Esophagus muscularis mucosa (tissue), 4 donors: ENCODE measurements at places on chromosomes 3 and 15. TPM values are rescaled to one million over a fixed set of nuclear protein-coding genes. Genes with fewer than 3 reads are reported as not detected.
A peak's percentile ranks its signal among the peaks of the same experiment; 100 is the strongest.

DNA sequence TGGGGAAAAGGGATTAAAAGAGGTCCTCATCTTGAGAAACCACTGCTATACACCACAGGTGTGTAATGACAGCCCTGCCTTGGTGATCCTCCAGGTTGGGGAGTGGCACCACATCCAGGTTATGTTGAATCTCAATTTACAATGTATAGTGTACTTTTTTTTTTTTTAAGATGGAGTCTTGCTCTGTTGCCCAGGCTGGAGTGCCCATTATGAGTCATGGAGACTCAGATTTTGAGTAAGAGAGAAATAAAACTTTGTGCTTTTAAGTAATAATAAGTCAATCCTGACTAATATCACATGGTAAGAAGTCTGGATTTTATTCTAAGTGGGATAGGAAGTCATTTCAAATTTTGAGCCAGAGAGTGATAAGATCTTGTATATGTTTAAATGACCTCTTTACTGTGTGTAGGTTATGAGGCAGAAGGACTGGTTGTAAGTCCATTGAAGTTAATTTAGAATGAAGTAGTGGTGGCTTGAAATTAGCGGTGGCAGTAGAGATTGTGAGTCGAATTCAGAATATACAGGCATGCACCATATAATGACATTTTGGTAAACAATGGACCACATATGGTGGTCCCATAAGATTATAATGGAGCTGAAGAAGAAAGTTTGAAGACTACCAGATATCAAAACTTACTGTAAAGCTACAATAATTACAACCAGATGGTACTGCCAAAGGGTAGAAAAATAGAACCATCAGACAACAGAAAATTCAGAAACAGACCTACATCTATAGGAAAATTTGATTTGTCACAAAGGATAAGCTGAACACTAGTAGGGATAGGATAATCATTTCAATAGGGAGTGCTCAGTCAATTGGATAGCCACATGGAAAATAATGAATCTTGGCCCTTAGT, 20.7 kb downstream of the POPDC2 start:
- DNase-seq, result no peak

- no peak for DNase-seq
Measured at GRCh38 chr15:47493357-47494247, 223.7 kb upstream of the SEMA6D start.

DNA sequence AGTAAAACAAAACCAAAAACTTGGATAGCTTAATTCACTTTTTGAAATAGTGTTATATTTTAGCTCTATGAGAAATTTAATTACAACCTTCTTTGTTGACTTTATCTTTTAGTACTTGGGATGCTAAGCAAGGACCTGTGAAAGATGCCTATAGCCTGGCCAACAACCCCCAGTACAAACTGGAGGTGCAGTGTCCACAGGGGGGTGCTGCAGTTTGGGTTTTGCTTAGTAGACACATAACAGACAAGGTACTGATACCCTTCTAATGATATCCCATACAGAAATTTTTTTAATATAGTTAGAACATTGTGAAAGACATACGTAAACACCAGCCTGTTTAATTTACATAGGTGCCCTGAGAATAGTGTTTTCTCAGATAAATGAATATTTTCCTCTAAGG, 35.3 kb downstream of the CAPN7 start:
- DNase-seq, result no peak

DNA sequence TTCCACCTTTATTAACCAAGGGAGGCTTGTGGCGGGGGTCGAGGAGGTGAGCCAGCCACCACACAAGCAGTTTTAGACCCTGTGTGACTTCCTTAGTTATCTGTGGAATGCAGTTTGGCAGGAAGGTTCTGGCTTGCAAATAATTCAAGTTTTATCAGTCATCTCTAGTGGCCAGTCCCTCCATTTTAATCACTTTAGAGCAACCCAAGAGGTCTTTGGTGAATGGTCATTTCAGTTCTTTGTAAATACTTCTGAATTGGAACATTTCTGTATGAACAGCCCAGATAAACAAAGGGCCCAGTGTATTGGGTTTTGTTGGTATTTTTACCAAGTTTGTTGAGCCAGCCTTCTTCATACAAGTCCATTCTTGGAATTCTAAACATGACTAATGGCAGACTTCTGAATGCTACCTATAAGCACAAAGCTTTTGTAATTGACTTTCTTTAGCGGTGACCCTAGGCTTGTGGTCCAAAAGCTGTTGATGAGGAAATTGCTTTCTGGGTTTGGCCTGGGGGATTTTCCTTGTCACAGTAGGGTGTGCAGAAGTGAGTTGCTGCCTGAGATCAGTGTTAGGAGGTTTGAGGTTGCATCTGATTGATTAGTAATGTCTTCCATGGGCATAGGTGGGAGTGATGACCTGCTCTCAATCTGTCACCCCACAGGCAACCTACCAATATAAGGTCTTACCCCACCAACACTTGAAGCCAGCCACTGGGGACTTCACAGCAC, 193.3 kb upstream of the TOPAZ1 start:
- DNase-seq, result no peak

- peak; percentile 24 for DNase-seq
Measured at GRCh38 chr15:47792231-47792630, 74.9 kb downstream of the SEMA6D start.

GRCh38 chr15:67259806-67260205, 5.2 kb downstream of the IQCH start:
- no peak for DNase-seq

- no peak for DNase-seq
Measured at GRCh38 chr3:178439504-178439903, 96.7 kb upstream of the KCNMB2 start.

- no peak for DNase-seq
Measured at GRCh38 chr3:56347219-56347871, 120.9 kb downstream of the ERC2 start.

GRCh38 chr3:151589311-151589710, 128.4 kb upstream of the IGSF10 start:
- DNase-seq, result no peak

DNA sequence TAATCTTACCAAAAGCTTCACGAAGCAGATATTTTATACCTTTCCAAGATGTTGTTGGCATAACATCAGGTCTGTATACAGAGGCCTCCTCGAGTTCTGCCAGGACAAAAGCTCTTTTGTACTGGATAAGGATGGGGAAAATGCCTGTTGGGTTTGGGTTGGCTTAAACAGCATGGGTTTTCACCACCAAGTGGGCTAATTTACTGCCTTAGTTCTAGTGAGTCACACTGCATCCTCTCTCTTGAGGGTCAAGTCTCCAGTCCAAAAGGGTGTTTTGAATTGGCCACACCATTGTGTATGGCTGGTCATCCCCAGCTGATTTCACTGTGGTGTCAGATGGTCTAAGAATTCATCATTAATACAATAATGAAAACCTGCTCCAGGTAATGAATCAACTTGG, 26.1 kb upstream of the BHLHE40 start:
- DNase-seq, result no peak

- DNase-seq, result no peak
Measured at GRCh38 chr15:99250001-99250400, 620 bp upstream of the TTC23 start.

DNA sequence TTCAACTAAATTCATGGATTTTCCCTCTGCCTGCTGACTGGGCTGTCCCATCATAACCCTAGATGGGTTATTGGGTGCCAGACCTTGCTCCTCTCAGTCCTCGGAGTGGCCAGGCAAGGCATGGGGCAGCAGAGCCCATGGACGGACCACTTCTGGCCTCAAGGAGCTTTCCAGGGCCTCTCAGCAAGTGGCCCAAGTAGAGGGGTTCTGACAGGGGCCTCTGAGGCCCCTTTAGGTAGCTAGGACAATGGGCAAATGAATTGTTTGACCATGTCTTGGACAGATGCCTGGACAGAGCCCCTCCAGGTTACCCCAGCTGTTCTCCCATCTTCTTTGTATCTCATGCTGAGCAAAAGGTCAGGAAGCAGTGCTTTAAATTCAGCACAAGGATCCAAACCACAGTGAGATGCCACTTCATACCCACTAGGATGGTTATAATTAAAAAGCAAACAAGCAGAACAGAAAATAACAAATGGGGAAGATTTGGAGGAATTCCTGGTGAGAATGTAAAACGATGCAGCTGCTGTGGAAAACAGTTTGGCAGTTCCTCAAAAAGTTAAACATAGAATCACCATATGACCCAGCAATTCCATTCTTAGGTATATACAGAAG, 61.6 kb downstream of the SPSB4 start:
- DNase-seq, result no peak

GRCh38 chr3:35594739-35595138, 44.6 kb upstream of the ARPP21 start:
- DNase-seq, result no peak

DNA sequence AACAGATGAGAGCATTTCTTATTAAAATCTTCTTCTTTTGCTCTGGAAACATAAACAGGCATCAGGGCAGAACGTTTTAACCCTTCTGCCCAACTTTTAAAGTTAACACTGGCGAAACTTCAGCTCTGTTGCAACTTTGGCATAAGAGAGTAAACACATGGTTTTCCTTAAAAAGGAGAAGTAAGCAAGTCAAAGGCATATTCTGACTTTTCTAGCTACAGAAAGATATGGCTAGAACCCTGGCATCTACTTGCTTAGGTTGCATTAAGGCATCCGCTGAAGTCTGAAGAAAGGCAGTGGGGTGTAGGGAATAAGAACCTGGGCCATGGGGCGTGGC, 13.3 kb upstream of the IL16 start:
- DNase-seq, result no peak

DNA sequence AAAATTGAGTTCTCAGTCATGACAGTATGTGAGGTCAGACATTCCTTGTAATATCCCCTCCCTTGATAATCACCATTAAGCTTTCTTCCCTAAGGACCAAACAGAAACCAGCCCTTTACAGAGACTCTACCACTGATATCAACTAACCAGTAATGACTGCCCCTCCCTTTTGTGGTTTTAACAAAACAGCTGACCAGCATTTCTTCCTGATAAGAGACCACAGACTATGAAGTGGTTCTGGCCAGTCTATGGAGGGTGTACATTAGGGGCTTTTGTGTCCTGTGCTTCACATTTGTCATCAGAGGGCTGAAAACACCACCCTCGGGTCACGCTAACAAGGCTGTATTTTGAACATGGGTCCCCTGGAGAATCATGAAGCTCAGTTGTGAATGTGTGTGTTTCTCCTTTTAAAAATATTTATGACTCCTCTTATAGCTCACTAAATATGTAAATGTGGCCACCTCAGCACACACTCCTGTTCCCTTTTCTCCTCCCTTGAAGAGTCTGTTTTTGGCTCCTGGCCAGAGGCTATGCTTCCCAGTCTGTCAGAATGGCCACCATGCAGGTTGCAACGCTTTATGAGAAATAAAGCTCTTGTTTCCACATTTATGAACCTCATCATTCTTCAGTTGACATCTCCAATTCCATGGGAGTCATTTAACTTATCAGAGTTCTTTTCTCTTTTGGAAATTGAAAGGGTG, 239.3 kb downstream of the CPNE4 start:
- DNase-seq, result no peak

DNA sequence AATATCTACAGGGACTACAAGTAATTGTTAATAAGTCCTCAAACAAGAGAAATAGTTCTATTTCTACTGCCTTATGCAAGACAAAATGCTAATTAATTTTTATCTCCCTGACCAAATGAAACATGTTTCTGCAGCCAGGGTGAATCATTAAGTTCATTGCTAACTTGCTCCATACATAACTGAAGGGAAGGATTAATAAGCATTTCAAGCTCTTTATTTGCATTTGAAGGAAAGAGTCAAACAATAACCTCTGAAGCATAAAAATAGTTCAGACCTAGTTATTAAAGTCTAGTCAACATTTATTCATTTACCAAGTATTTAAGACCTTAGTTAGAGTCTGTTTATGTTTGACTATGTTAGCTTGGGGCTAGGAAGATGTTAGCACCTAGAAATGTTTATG, 120.0 kb downstream of the ATP1B3 start:
- DNase-seq, result no peak

DNA sequence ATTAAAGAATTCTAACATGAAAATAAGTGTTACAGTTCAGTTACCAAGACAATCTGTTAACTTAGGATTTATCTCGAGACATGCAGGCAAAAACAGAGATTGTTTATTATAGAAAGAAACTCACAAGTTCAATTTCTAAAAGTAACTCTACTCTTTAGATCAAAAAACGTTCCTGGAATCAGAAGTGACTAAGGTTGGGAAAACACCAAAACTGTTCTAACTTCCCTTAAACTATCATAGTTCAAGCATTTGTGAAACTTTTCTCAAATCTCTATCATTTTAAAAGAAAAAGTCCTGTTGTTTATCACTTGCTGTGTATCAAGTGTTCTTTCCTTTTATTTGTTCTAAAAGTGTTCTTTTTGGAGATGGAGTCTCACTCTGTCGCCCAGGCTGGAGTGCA, 8.7 kb downstream of the WDR82 start:
- no peak for DNase-seq

DNA sequence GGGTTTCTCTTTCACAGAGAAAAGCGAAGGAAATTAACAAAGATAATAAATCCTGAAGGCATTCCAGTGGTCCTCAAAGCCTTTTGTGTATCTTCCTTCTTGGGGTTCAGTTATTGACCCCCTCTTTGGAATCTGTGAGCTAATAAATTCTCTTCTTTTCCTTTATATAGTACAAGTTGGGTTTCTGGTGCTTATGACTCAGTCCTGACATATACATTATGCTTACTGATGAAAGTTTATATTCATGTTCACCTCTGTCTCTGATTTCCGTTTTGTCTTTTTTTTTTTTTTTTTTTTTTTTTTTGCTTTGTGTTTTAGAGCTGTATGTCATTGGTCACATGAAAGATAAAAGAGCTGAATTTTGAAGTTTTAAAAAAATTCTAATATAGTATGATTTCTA, 230.7 kb upstream of the RBMS3 start:
- no peak for DNase-seq

Gene LRRC31
- not detected for total RNA-seq

Gene ANKRD34C
- not detected for total RNA-seq

Gene KCNH8
- 0.11 TPM for total RNA-seq

Gene TUSC7
- total RNA-seq, result not detected

Gene TPRG1
- 4.3 TPM for total RNA-seq

Gene A4GNT
- not detected for total RNA-seq

Gene CCR8
- total RNA-seq, result not detected
